ENCODE measurements at places on chromosomes 4 and X.

GRCh38 chr4:54065282-54066087 lies 1.1 kb upstream of the CHIC2 start:
- no peak for DNase-seq

DNA sequence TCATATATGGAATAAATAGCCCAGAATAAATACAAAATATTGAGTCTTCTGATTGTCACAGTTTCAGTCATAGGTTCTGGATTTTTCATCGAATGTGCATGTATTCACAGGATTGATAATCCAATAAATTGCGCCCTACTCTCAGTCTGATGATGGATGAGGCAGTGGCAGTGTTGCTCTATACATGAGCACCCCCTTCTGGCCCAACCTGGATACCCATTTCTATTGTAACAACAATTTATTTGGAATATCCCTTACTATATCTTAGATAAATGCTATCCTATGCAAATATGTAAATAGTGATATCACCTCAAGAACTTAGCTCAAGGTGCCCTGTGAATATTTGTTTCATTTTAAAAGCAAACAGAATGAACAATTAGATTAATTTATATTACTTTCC lies 733.7 kb upstream of the PABPC4L start:
- DNase-seq = no peak

- peak; percentile 8 for DNase-seq
Observed at GRCh38 chr4:163544407-163545038, 50.0 kb downstream of the TMA16 start.

GRCh38 chrX:74293343-74293946 lies 10.5 kb upstream of the ZCCHC13 start:
- DNase-seq = peak; percentile 53

DNA sequence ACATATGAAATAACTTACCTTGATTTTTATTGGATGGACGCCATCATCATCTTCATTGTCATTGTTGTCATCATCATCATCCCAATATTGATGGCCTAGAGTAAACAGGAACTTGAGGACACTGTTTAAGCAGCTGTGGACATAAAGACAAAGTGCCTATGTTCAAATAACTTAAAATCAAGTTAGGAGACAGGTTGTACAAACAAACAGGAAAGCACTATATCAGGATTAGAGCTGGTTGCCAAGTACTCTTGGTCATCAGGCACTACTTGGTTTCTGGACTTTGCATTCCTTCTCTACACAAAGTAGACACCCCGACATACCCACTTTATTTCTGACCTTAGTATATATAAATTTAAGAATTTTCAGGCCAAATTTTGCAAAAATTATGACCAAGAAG lies 608.6 kb downstream of the KLHL13 start:
- no peak for DNase-seq

GRCh38 chr4:33316578-33316977 lies 2596.4 kb downstream of the PCDH7 start:
- no peak for DNase-seq

- no peak for DNase-seq
Observed at GRCh38 chrX:41703574-41704029, 14.8 kb downstream of the GPR34 start.

DNA sequence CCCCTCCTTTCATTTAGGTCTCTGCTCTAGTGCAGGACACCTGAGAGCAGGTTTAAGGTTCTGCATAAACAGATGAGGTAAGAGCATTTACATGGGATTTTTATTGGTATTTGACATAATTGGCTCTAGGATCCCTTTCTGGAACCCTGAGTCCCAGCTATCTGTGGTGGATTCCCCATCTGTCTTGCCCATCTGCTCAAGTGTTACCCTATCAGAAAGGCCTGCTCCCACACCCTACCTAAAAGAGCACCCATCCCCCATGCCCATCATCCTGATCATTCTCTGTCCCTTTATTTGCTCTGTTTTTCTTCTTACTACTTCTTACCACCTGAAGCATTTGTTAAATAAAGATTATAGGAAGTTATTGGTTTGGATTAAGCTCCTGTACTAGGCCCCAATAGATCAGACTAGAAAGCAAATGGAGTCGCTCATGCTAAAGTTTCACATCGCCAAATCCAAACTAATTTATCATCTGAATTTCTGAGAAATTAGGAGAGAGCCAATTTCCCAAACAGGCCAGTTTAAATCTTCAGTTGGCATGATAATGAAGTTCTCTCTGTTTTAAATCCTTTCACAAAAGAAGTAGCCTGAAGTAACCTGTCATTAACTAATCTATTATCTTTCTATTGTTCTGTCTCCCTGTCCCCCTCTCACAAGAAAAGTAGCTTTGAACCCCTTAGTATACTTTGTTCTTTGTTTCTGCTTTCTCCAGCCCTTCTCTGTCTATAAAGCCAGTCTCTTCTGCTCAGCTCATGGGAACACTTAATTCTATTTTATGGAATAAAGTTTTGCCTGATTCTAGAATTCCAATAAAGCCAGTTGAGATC lies 178.6 kb downstream of the ZNF674 start:
- DNase-seq = no peak

- DNase-seq = no peak
Observed at GRCh38 chr4:25417014-25417413, 40.0 kb downstream of the ANAPC4 start.

- no peak for DNase-seq
Observed at GRCh38 chr4:141348125-141348524, 127.4 kb downstream of the ZNF330 start.

DNA sequence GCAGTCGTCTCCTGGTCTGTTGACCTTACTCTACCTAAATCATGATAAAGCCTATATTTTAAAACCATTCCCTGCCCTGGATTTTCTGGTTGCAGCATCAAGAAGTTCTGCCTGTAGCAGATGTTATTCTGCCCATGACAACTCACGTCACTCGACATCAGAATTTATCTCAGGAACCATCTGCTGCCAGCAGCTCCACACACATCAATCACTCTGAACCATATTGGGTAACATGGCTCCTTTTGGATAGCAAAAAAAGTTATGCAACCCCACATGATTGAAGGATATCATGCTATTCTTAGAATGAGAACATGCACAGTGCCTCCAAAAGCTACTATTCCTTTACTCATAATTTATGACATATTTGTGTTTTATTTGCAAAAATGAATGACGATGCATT lies 341.4 kb downstream of the DHRSX start:
- DNase-seq = no peak

GRCh38 chr4:105140684-105141490 lies 5.8 kb upstream of the TET2 start:
- DNase-seq = no peak

GRCh38 chr4:10172278-10172921 lies 55.8 kb upstream of the WDR1 start:
- DNase-seq = no peak

- no peak for DNase-seq
Observed at GRCh38 chr4:88533937-88534750, 10.6 kb upstream of the PYURF start.

- no peak for DNase-seq
Observed at GRCh38 chr4:88207171-88207570, 48.7 kb upstream of the ABCG2 start.

- DNase-seq = no peak
Observed at GRCh38 chrX:124555036-124555595, 208.8 kb downstream of the SH2D1A start.

DNA sequence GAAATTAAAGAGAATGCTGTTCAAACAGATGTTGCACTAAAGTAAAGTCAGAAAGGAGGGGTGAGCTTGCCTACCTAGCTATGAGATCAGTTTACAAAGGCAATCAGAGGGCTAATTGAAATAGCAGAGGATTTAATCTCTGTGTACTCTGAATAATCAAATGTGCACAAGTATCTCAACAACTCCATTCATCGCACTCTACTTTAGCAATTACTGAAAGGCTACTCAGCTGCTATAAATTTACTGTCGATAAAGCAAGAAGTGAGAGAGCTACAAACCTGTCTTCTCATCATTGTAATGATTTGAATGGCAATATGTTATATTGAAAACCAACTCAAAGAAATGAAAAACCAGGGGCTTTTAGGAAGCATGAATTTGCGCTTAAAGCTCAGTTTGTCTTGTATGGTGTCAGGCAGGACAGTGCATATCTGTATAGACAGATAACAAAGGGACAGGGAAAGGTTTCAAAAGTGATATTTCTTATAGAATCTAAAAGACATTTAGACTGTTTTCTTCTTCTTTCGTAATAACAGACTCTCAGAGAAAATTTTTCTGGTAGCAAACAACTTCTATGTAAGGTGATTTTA lies 34.8 kb downstream of the GC start:
- peak; percentile 15 for DNase-seq

- DNase-seq = no peak
Observed at GRCh38 chr4:84778041-84778440, 188.4 kb downstream of the WDFY3 start.

GRCh38 chr4:139295942-139296299 lies 5.4 kb upstream of the NAA15 start:
- DNase-seq = no peak

DNA sequence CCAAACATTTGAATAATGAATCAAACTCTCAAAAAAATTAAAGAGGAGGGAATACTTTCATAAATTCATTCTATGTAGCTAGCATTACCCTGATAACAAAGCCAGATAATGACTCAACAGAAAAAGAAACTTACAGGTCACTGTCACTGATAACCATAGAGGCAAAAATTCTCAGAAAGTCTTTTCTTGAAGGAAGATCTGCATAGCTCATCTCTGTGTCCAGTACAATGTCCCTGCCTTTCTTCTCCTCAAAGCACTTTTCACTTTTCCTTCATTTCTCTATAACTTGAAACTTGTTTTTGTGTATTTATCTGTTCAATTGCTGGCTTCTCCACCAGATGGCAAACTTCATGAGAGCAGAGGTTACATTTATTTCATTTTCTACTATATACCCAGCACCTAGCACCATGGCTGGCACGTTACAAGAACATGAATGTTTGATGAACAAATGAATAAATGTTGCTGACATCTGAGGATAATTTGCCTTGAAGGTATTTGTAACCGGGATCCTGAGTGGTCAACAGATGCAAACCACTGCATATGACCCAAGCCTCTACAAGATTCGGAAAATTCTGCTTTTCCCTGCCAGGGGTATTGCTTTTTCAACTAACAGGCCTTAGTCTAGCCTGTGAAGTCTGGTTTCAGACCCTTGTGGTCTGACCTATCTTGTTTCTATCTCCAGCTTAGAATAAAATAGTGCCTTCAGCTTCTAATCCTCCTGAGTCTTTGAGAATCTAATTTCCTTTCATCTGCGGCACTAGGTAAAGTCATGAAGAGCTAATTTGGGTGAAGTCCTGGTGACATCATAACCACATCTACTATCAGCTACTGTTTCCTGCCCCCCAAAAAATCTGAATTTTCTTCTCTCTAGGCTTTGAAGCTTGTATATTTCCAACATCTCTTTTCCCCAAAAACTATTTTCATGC lies 52.5 kb upstream of the ANTXR2 start:
- DNase-seq = no peak
